ENCODE measurements at places on chromosomes 1 and 21.

GRCh38 chr1:161719325-161719611, 2.1 kb upstream of the FCRLB start:
- no peak for DNase-seq

GRCh38 chr1:154157520-154158306, 2.8 kb upstream of the NUP210L start:
- no peak for DNase-seq

GRCh38 chr1:183233113-183233512, 47.0 kb downstream of the LAMC2 start:
- DNase-seq: no peak

DNA sequence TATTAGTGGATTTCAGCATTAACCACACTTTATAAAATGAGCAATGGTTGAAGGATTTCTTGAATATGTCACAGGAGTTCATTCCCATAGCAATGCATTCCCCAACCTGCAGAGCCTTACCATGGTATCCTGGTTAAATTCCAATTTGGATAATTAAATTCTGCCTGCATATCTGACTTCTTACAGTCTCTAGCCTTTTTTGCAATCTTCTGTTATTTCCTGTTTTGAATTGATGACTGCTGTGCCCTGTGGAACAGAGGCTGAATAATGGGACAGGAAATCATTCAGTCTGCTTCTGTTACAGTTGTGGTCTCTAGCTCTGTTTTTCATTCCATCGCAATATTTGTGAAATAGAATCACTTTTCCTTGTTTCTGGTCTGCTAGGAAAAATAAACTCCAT, 1823.9 kb downstream of the PLA2G4A start:
- no peak for DNase-seq

DNA sequence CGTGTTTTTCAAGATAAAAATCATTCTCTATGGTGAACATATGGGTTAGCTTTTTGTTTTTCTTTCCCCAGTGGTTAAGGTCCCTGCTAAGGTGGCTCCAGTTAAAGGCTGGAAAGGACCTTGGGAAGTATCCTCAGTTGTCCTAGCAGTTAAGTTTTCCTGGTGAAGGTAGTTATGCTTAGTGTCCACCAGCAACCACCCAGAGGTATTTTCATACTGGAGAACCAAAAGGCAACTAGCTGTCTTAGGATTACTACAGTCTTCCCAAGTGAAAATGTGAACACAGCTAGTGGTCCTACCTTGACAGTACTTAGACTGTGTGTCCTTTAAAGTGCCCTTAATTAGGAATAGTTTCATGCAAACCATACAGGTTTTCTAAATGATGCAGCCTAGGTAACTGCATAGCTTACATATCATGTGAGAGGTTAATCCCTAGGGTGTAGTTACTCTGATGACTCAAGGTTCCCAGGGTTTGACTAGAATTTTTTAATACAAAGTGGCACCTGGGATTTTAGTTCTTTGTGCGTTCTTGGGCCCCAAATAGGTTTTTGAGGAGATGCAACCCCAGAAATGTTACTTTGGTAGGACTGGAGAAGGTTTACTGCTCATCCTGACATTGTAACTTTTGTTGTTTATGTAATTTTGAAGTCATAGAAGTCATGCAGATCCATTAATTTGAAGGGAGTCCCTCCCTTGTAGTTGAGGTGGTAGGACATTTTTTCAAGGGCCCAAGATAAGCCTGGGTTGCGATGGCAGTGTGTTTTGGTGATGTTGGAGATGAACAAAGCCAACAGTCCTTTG, 36.5 kb downstream of the YY1AP1 start:
- no peak for DNase-seq

DNA sequence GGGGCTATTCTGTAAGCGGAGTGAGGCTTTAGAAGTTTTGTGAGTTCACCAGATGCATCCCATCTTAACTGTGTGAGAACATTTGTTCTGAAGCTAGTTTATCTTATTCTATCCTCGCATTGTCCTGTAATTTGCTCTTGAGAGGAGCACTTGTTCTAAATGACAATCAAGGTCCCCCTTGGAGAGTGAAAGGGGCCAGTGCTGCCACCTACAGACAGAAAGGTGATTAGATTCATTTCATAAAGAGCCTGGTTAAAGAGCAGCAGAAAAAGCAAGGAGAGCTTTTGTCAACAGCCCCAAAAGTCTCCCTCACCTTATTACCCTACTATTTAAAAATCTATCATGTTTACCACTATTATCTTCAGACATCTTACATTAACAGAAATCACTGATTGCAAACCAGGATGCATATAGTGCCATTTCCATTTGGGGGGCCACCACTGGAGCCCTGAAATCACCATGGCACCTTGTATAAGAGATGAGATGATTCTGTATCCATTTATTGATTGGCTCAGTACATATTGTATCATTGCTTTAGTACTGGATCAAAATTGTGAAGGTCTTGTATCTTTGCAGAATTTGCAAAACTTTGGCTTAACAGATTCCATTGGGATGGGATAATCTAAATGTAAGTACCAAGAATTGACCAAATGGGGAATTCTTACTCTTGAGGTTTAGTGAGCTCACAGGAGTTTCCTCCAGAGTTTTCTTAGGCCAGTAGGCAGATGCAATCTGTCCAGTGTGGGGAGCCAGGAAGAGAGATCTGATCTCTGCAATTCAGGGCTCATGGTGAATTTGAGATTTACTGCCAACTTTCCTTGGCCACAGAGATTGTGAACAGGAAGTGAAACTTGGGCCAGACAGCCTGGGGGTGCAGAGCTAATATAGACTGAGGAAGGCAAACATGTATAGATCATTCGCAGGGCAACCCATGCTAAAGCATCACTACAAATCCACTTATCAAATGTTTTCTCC, 64.3 kb upstream of the TRABD2B start:
- DNase-seq: no peak

GRCh38 chr1:156551066-156551643, 21.2 kb downstream of the IQGAP3 start:
- DNase-seq: no peak

DNA sequence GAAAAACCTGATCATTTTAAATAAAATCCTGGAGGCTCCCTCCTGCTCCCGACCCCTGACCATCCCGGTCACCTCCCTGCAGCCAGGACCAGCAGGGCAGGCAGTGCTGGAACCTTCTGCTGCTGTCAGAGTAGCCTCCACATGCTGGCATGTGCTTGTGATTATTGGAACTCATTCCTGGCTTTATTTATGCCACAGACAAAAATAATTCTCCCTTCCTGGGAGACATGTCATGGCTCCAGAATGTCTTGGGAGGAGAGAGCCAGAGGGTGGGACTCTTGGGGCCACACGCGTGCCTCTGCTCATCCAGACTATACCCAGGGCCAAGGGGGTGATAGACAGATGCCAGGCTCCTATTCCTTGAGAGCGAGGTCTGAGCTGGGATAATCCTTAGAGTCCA, 183.6 kb upstream of the RAB4A start:
- DNase-seq: no peak
